ENCODE measurements at places on chromosomes 5 and 9.

GRCh38 chr5:158920736-158921135, 179.0 kb downstream of the EBF1 start:
- DNase-seq = no peak

GRCh38 chr5:98200726-98201541, 572.5 kb upstream of the RGMB start:
- no peak for DNase-seq

DNA sequence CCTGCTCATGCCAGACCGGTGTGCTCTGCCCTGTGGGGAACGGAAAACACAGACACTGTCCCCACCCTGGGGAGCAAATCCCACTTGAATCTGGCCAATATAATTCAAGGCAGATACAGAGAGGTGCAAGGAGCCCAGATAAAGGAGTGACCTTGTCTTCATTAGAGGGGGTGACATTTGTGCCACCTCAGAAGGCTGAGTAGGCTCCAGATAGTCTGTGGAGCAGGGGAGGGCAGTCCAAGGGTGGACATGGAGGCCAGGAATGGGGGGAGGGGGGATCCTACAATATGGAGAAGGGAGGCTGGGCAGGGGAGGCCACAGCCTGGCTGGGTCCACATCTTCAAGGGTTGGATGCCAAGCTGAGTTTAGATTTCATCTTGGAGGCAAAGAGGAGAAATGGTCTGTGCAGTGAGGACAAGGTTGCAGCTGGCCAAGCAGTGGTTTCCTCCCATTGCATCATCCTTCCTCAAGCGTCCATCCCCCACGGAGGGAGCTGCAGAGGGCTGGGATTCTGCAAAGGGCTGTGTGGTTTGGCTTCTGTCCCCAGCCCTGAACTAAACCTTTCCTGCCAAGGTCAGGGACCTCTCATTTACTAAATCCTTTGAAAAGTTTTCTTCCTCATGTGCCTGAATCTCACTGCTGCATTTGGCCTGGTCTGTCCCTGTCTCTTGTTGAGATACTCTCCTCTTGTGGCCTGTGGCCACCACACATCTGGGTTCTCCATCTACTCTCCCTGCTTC, 60.1 kb downstream of the GALNT12 start:
- DNase-seq = peak; percentile 62

GRCh38 chr5:139164020-139164419, 34.1 kb downstream of the SIL1 start:
- DNase-seq = no peak

DNA sequence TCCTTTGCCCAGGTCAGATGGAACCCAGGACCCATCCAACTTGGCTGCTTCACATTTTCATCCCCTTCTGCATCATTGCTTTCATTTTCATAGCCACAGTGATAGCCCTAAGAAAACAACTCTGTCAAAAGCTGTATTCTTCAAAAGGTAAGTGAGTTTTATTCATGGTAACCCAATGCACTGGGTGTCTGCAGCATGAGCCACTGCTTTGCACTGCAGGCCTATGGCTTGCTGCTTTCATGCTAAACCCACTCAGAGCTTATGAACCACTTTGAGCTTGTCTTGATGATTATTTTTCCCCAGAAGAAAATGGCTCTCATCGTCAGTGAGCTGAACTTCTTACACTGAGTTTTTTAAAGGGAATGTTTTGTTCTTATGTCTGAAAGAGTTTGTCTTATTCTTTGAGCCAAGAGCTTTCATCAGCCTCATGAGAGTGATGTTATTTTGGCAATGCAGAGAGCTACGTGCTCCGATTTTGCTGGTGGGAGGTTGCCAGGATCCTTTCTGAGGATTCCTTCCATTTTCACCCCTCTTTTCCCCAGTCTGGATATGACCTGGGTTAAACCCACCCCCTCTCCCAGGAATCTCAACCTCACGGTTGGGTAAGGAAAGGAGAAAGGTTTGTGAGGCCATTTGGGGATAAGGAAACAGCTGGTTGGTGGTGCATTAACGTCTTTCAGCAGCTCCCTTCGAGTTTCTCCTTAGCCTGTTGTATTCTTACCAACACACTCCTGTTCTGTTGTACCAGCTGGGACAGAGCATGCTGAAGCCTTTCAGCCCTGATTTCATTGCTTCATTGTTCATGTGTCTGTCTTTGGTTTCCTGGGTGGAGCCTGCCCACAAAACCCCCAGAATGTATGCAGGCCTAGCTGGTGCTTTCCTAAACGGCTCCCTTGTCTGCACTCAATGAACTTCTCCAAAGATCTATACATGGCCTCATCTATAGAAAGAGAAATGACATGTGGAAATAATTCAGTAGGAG, 47.6 kb downstream of the PDCD1LG2 start:
- no peak for DNase-seq

DNA sequence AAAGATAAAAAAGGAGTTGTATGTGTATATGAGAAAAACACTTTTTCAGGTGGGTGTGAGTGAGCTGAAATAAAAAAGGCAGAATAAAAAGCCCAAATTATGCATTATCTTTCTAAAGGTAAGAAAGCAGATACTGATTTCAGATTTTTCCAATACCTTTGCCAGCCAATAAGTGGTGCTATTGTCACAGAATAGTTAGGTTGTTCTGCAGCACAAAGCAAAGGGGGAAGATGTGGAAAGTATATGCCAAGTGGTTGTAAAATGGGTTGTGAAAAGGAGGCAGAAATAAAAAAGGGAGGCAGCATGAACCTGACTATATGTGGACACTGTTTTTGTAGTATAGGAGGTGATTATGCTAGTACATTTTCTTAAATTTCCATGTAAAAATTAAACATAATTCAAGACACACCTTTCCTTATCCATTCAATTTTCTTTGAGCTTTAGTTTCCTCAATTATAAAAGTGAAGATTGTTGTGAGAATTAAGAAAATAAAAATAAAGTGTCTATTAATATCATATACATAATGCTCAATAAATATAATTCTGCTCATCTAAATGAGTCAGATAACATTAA, 106.7 kb downstream of the SMIM15 start:
- peak; percentile 5 for DNase-seq
